Stimulated activated CD8-positive, alpha-beta memory T cell treated with anti-CD3 and anti-CD28 coated beads, Interleukin-4, amount 100 ng/mL, for 4 hours (primary cell): ENCODE measurements at places on chromosomes 1 and 21.

- DNase-seq: no peak
These were observed 30.0 kb upstream of the AGPAT3 start for GRCh38 chr21:43835050-43835449.

GRCh38 chr1:244645890-244646289 is 7.0 kb upstream of the DESI2 start:
- no peak for DNase-seq

DNA sequence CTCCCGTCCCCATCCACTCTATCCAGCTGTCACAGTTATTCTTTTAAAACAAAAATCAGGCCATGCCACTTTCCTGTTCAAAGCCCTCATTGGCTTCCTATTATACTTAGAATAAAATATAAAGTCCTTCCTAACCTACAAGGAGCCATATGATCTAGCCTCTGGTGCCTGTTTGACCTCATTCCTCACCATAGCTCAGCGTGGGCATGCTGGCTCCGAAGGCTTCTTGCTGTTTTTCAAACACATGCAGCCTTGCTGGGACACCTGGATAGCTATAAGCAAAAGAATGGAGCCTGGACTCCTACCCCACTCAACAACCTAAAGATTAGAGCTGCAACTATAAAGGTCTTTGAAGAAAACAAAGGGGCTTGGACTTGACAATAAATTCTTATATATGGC is 23.7 kb downstream of the DHCR24 start:
- DNase-seq: no peak

DNA sequence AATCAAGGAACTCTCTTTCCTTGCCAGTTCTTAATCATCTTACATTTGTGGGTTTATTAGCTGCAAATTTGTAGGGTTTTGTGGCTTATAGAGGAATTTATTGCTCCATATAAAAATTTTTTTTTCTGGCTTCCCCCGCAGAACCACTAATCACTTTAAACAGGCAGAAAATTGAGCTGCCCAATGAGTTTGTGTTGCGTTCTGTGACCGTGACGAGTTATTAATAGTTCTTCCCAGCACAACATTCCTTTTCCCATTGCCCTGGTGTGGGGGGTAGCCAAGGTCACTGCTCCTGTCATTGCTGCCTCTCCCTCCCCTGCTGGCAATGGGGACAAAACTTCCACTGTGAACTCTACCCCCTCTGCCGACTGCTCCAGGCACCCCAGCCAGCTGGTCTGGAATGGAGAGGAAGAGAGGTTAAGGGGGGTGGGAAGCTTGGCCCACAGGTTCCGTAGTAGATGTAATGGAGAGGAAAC is 55.1 kb downstream of the UBE2T start:
- DNase-seq: no peak

DNA sequence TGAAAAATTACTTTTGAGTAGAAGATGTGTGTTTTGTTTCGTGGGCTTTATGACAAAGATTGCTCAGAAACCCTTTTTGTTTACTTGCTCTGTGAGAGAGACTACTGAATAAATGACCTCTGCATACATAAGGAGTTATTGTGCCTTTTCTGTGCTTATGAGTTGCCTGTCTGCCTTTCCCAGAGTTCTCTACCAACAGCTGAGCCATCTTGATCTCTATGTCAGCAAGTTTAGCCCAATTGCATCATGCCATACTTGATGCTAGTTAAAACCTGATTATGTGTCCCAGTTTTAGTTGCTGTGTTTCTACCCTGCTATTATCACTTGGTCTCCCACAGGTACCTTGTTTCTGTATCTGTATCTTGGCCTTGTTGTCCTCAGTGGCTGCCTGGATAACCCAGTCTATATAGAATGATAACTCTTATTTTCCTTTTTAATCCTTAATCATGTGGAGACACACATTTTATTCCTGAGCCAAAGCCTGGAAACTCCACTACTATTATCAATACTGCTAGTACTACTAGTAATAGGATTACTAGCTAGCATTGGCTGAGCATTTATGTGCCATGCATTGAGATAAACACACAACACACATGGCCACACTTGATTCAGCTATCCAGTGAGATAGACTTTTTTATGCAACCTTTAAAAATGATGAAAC is 28.7 kb upstream of the GNG12 start:
- no peak for DNase-seq
